ENCODE measurements at places on chromosomes 5 and 9.

DNA sequence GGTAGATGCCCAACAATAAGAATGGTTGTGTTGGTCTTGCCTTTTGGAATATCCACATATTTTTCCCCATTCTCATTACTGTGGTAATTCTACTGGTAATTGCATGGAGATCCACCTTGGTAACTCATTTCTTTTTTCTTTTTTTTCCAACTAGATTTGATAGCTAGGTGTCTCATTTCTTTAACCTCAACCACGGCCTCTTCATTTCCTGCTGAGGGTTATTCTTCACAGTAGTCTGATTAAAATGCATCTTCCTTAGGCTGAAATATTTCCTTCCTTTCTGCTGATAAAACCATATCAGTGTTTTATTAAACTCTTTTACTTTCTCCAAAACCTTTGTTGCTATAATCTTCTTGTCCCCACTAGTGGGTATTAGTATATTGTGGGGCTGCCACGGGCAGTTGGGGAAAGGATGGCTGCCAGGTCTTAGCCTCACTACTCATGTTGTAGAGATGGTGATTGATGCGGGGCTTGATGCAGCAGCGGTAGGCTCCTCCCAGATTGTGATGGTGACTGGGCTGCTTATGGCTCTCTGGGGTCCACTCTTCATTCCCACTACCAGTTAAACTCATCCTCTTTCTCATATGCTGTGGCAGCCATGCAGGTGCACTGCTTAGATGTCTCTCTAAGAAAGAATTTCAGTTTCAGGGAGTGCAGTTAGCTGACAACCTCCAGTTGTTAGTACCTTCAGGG lies 35.9 kb downstream of the KIF2A start:
- no peak for DNase-seq

DNA sequence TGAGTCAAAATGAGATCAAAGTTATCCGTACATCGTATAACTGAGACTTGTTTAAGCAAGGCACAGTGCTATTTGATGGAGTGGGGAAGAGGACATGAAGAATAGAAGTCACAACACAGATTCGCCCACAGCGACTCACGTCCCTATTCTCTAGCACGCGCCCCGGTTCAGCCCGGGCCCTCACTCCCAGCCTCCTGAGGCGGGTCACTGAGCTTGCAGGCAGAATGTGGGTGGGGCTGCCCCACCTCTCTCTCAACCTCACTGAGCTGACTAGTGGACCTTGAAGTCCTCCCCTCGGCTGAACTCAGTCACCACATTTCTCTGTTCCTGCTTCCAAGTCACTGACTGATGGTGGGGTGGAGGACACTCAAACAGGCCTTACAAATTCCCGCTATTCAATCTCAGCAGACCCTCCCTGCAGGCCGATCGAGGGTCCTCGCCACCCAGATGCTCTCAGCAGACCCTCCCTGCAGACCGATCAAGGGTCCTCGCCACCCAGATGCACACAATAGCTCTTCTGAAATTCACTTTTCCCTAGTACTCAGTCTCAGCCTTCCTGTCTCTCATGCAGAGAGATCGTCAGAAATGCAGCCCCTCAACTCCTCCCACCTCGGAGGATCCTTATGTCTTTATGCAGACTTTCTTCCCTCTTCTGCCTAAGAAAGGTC lies 12.9 kb downstream of the GLDC start:
- no peak for DNase-seq

GRCh38 chr5:143509758-143510221 lies 106.3 kb upstream of the NR3C1 start:
- DNase-seq: no peak

GRCh38 chr5:112995764-112996618 lies 19.4 kb downstream of the DCP2 start:
- peak; percentile 69 for DNase-seq

DNA sequence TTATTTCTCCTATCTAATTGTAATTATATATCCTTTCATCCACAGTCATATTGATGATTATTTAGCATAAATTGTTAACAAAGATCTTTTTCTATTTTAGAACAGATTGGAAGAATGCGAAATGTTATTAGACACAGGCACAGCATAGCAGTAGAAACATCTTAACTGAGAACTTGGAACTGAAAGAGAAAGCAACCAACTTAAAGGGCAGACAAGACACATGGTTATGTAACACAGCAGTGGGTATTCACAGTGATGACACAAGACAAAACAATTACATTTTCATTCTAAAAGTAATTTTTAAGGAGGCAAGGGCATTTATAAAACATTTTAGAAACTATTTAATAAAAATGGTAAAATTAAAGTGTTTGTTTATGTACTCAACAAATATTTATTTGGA lies 57.7 kb upstream of the MEF2C start:
- DNase-seq: no peak

- no peak for DNase-seq
Measured at GRCh38 chr5:172235827-172236736, 42.1 kb downstream of the EFCAB9 start.

- DNase-seq: no peak
Measured at GRCh38 chr5:143511736-143512135, 108.2 kb upstream of the NR3C1 start.

GRCh38 chr9:137645211-137645610 lies 26.4 kb downstream of the EHMT1 start:
- no peak for DNase-seq

DNA sequence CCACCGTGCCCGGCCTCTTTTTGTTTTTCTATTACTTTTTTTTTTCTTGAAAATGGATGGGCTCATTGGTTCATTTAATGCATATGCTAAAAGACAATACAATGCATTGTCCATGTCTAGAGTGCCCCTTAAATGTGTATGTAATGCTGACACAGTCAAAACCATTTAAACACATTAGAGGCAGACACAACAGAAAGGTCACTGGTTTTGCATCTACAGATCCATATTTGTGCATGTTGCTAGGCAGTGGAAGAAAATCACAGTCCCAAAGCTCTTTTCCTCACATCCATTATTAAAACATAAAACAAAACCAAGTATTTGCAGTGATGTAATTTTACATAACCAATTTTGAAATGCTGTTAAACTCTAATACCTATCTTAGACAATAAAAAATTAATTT lies 389.0 kb downstream of the TAF11L14 start:
- DNase-seq: no peak

DNA sequence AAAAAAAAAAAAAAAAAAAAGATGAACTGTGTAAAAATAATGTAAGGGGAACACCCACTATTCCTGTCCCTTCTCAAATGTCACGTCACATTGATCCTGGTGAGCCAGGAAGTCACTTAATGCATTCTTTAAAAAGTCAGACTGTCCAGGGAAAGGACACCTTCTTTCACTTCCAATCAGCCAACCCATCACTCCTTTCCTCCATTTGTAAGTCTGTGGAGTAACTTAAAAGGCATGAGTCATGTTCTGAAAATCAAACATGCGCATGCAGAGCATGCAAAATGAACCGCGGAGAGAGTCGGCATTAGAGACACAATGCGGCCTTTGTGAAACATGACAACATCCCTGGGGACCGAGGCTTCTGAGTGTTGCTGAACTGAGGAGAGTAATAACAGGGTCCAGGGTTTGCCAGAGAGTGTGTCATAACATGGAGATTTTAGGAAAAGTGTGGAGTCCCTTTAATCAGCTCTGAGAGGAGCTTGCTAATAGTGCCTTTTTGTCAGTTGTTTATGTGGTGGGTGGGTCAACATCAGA lies 77.6 kb upstream of the SEMA6A start:
- no peak for DNase-seq

DNA sequence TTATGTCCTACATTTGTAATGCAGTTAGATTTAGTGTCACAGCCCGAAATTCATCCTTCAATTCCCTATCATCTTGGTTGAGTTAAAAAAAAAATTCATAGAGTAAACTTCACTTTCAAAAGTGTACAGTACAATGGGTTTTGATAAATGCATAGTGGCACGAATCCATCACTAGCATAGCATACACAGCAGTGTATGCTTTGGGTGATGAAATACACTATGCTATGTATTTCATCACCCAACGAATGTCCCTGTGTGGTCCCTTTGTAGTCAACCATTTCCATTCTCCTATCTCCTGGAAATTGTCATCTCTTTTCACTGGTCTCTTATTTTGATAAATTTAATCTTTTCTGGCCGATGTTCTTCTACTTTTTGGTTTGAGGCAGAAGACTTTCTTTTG lies 129.4 kb upstream of the BASP1 start:
- DNase-seq: no peak

DNA sequence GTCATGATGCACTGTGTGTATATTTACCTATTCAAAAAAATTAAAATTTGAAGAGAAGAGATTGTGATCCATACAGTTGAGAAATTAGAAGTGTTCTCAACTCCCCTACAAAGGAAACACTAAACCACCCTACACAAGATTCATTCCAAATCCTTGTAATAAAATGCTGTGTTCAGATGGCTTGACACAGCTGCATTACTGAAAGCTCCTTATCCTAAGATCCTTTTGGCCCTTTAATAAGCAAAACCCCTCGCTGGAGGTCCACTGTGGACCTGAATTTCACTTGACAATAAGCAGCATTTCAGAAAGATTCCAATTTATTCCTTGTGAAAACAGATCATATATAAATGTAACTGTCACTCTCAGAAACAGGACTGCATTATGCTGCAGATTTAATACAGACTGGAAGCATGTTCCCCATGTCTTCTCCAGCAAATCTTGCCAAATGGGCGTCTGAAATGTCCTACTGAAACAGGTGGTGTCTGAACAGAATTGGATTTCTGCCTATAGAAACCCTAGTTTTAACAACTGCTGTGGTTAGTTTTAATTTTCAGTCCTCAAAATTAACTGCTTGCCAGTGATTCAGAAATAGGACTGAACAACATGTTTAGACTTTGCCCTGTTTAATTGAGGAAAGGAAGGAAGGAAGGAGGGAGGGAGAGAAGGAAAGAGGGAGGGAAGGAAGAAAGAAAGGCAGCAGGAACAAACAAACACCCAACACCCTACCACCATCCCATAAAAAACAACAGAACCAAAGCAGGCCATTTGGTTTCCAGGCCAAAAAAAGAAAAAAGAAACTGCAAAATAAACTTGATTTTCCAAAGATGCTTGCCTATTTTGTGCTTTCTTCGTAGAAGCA lies 179.6 kb downstream of the MLLT3 start:
- DNase-seq: no peak

GRCh38 chr9:34929506-34930102 lies 28.5 kb upstream of the PHF24 start:
- no peak for DNase-seq

- DNase-seq: no peak
Measured at GRCh38 chr5:36638056-36638455, 31.6 kb downstream of the SLC1A3 start.

DNA sequence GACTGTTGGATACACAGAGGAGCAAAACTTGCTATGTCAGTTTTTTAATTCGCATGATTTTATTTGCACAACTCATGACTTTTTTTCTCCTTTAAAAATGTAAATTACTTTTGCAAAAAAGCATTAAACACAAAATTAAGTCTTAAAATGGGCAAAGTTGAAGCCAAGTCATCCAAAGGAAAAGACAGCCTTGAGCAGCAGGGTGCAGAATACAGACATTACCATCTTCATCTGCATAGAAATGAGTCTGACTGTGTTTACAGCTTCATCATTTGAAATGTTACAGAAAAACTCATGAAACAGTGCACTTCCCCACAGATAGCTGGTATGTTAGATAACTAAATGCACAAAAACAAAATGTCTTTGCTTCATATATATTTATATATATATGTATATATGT lies 101.4 kb downstream of the TSSK1B start:
- DNase-seq: no peak

DNA sequence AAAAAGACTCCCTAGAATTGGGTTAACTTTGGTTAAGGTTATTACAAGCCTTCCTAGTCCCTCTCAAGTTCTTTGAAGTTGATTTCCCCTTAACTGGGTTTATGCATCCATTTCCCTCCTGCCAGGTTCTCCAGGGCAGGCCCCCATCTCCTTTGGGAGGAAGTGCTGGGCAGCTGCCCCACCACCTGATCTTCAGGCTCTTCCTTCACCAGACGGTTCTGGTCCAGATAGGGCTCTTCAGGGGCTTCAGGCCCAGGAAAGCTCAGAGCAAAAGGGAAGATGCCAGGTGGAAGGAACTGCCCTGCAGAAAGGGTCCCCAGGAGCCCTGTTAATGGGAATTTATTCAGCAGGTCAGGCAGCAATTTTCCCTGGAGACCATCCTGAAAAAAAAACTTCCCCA lies 2.1 kb downstream of the SMIM32 start:
- DNase-seq: no peak
